HuH-7 (cell line): ENCODE measurements at places on chromosomes 12 and 14.

GRCh38 chr14:30240018-30240417, 312.4 kb upstream of the PRKD1 start:
- no peak for DNase-seq

DNA sequence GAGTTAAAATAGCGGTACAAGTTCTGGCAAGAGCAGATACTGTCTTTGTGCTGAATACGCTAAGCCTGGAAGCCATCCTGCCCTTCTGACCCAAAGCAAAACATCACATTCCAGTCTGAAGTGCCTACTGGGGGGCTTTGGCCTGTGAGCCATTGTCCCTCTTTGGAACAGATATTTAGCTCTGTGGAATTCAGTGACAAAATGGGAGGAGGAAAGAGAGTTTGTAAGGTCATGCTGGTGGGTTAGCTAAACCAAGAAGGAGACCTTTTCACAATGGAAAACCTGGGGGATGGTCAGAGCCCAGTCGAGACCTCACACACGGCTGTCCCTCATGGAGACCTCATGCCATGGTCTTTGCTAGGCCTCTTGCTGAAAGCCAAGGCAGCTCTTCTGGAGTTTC, 18.5 kb downstream of the EMP1 start:
- DNase-seq, result no peak

DNA sequence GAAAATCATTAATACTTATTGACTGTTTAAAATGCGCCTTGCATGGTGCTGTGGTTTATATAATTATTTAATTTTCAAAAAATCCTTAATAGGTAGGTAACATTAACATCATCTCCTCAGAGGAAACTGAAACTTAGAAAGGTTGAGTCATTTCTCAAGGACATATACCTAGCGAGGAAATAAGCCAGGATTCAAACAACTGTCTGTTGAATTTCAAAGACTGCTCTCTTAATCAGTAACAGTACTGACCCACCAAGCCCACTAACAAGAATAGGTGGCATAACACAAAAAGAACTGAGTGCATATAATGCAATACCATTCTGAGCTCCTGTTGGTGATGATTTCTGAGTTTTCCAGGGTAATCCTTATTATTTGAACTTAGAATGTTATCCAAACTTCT, 174.3 kb downstream of the SOX5 start:
- DNase-seq, result no peak

GRCh38 chr12:124357616-124358015, 62.7 kb downstream of the RFLNA start:
- DNase-seq, result no peak

DNA sequence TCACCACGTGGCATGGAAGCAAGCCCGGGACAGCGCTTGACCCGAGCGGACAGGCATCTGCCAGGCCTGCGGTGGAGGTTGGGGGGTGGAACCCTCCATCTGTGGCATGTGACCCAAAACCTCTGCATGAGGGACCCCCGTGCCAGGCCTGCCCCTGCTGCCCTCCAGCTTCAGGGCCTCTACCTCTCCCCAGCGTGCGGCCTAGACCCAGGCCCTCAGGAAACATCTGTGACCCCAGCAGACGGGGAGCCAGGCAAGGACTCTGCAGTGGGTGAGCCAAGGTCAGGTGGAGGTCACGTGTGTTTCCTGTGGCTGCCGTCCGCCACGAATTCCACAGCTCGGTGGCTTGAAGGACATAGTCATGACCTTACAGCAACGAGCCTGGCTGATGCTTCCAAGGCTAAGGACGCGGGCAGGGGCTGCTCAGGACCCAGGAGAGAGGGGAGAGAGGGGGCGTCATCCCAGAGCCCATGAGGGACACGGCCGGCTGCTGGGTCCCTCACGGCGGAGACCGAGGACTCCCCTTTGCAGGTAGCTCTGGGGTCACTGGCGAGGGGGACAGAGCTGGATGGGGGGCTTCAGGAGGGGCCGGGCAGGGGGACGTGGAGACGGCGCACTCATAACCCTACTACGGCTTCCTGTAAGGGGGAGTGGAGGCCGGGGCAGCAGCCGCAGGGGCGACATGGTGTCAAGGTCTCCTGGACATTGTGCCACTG, 91.5 kb downstream of the GALNT9 start:
- DNase-seq, result no peak

GRCh38 chr12:58349161-58349560, 407.8 kb downstream of the ATP23 start:
- no peak for DNase-seq

DNA sequence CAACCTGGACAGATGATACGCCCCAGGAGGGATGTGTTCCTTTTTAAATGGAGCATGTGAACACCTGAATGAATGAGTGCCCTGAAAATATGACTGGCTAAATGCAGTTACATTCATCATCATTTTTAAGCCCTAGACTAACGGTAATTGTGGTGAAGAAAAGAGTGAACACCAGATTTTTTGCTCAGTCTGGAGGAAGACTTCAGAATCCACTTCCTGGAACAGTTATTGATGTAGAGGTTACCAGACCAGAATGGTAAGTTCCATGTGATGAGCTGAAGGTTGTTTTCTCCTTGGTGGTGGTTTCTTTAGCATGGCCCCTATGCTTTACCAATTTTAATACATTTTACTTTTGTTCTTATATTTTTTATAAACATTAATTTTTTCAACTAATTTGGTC, 29.3 kb downstream of the PIWIL1 start:
- DNase-seq, result no peak

DNA sequence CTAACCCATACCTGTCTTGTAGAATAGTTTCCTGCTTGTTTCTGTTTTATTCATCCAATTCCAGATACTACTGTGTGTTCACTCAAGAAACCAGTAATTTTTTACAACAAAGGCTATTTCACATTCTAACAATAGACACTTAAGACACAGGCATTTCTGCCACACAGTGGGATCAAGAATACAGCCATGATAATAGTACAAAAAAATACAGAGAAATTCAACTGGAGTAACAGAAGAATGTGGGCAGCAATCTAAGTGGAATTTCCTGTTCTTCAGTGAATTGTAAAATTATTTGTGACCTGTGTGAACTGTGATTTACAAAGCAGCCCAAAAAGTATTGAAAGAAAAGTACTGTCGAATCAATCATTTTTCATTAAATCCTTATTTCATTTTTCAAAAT, 282.9 kb downstream of the CCER1 start:
- DNase-seq, result no peak

GRCh38 chr12:62744551-62744950, 190.4 kb downstream of the PPM1H start:
- no peak for DNase-seq

DNA sequence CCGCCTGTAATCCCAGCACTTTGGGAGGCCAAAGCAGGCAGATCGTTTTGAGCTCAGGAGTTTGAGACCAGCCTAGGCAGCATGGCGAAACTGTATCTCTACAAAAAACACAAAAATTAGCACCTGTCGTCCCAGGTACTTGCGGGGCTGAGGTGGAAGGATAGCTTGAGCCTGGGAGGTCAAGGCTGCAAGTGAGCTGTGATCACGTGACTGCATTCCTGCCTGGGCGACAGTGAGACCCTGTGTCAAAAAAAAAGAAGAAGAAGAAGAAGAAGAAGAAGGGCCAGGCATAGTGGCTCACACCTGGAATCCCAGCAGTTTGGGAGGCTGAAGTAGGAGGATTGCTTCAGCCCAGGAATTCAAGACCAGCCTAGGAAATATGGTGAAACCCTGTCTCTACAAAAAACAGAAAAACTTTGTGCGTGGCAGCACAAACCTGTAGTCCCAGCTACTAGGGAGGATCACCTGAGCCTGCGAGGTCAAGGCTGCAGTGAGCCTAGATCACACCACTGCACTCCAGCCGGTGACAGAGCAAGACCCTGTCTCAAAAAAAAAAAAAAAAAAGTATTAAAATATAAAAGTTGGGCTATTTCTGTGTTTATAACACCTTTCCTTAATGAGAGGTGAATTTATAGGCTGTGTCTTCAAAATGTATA, 15.5 kb downstream of the RXYLT1 start:
- DNase-seq, result no peak

DNA sequence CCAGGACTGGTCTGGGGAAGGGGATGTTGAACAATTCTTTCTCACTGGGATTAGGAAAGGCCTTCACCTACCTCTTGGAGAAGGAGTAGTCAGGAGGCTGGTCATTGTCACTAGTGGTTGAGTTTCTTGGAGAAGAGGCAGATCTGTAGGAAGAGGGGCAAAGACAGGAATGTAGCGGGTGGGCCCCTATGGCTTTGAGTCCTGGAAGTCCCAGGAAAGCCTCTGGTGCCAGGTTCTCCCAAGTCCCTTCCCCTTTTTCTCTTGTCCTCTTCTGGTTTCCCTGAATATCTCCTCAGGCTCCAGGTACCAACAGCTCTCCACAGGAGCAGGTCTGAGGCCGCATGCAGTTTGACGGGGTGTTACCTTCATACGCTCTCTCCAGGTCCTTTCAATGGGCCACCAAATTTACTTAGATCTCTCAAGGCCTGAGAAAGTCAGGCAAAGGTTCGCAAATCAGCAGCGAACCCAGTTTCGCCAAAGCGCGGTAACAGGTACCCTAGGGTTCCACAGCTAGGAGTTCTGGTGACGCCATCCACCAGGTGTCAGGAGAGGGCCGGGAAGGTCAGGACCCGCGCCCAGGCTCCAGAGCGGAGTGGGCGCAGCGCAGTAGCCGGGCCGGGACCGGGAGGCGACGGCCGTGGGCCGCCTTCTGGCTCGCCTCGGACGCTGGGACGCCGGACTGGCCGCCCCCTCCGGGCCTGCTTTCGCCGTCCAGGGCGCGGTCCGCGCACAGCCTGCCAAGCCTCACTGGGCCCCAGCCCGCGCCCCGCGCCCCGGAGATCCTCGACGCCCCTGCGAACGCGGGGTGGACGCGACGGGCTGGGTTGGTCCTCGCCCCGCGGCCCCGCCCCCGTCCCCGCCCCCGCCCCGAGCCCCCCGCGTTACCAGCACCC, 795 bp downstream of the SMAGP start:
- peak; percentile 90 for DNase-seq

DNA sequence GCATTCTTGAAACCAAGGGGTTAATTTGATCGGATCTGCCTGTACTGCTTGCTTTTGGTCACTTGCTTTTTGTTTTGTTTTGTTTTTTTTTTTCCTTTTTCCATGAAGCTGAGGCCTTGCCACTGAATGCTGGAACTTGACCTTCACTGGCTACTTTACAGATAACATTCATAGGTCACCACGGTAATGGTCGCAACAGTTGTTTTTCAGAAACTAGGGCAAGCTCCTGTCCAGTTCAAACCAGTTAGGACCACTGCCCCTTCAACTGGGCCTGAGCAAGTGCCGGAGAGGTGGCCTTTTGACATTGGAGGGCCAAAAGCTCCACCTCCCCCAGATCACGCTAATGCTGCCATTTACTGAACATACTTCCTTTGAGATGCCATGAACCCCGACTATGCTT, 147.6 kb downstream of the FOXN3 start:
- DNase-seq, result no peak

DNA sequence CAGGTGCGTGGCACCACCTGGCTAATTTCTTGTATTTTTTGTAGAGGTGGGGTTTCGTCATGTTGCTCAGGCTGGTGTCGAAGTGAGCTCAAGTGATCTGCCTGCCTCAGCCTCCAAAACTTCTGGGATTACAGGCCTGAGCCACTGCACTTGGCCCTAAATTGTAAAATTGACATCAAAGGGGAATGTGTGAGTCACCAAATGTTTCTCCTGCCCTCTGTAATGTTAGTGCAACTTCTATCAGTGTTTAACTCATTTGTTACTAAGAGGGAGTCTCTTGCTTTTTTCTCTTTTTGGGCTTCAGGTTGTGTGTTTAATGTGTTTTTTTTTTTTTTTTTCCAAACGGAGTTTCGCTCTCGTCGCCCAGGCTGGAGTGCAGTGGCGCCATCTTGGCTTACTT, 2.3 kb downstream of the TULP3 start:
- DNase-seq, result no peak

DNA sequence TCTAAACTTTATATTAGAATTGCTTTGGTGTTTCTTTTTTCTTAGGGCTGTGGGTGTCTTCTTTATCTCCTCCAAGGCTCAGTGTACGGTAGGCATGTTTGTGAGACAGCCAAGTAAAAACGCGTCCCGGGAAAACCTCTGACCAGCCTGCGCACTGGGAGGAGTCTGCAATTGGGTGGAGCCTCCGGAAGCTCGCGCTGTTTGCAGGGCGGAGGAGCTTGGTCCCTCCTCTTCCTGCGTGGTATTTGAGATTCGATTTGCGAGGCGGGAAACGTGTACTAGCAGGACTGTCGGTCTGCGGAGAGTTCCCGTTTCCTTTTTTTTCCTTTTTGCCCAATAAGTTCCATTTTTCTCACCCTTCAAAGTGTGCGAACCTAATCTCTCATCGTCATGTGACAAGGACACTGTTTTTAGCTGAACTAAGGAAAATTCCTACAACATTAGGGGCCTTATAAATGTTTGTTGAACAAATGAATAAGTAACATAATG, 182.1 kb upstream of the OTX2 start:
- no peak for DNase-seq

GRCh38 chr12:95351748-95352147, 122.2 kb upstream of the METAP2 start:
- no peak for DNase-seq

GRCh38 chr12:59597385-59597781, 1.6 kb downstream of the SLC16A7 start:
- peak; percentile 40 for DNase-seq

GRCh38 chr14:64952598-64953309, 10.2 kb upstream of the GPX2 start:
- DNase-seq, result no peak

DNA sequence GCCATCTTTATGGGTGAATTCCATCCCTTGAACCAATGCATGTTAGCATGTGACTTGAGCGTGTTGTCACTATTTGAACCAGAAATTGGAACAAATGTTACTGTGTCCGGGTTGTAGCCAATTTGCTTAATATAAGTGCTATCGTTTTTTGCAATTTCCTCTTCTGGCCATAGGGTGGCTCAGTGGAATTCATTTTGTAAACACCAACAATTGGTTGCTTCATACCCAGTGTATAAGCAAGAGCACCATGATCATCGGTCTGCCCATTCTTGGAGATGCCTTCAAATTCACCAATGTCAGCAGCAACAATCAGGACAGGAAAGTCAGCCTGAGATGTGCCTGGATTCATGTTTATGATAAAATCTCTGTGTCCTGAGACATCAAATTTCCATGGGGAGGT, 5.0 kb upstream of the NEDD1 start:
- peak; percentile 15 for DNase-seq

GRCh38 chr12:75996861-75997447, 34.6 kb downstream of the PHLDA1 start:
- no peak for DNase-seq

DNA sequence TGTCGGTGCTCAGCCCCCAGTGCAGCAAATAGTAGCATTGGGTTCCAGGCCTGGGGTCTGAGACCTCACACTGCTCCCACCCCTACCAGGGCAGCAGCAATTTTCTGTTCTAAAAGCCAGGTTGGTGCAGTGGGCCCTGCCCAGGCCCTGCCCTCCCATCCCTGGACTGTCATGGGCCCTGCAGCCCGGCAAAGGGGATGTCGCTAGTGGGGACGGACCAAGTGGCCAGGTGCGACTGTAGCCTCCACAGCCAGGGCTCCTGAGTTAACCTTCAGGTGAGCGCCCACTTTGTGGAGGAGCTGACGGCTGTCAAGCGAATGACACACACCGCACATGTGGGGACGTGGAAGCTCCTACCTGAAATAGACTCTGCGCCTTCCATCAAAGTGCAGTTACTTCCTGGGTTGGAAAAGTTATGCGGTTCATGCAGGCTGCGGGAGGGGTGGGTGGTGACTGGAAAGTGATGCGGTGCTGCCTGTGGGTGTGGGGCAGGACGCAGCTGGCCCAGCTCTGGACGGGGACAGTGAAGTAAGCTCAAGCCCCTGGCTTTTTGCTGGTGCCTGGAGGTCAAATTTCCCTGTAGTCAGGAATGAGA, 1.5 kb downstream of the INF2 start:
- DNase-seq, result no peak
